ENCODE measurements at places on chromosomes 12 and 14.

DNA sequence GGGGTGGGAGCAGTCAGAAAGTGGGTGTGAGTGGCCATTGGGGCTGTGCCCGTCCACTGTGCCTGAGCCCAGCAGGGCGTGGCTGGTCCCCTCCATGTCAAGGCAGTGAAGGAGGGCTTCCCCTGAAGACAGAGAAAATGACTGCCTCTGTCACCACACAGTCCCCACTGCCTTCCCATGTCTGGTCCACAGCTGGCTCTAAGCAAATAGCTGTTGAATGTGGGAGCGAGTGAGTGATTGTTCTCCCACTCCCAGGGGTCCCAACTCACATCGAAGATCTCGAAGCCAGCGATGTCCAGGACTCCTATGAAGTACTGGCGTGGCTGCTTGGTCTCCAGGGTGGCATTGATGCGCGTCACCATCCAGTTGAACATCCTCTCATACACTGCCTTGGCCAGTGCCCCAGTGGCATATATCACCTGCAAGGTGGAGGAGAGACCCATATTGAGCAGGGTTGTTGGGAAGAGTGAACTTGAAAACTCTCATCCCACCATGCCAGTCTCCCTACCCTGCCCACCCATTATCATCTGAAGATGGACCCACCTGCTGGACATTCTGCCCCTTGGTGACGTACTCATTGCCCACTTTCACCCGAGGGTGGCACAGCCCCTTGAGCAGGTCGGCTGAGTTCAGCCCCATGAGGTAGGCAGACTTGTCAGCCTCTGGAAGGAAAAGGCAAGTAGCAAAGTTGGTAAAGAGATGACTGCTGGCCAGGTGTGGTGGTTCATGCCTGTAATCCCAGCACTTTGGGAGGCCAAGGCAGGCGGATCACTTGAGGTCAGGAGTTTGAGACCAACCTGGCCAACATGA lies 6.6 kb downstream of the MYH7 start:
- no peak for DNase-seq

DNA sequence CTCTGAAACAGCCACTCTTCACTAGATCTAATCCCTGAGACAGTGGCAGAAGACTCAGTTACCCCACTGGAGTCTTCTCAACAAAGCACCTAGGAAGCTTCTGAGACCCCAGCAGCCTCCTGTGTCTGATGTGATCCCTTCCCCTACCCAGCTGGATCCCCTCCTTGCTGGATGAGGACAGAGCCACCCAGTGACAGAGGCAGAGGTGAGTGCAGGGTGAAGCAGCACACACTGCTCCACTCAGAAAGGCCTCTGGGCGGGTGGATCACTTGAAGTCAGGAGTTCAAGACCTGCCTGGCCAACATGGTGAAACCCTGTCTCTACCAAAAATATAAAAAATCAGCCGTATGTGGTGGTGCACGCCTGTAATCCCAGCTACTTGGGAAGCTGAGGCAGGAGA lies 2.7 kb downstream of the SPRYD3 start:
- DNase-seq, result no peak

DNA sequence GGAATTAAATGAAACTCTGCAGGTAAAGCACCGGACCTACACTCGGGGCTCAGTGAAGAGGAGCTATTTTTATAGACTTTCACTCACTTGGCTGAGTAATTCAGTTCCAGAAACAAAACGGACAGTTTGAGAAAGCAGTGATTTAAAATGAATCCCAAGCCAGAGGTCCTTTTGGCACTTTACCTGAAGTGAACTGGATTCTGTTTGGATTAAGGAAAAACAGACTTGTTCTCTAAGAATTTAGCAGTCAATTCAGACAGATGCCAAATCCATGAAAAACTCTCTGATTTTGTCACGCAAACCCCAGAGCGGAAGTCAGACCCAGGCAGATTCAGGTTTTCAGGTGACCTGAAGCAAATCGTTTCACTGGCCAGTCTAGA lies 4.9 kb upstream of the VASH1 start:
- no peak for DNase-seq

DNA sequence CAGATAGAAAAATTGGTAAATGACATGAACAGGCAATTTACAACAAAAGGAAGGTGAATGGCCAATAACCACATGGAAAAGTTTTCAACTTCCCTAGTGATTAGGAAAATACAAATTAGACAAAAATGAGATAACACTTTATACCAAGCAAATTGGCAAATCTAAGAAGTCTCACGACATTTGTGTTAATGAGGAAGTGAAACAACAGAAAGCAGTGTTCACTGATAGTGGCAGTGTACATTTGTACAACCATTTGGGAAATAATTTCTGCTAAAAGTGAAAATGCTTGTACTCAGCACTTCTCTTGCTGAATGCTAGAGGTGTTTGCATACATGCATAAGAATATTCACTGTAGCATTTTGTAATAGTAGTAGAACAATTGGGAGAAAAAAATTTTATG lies 126.6 kb downstream of the LLPH start:
- no peak for DNase-seq

- peak; percentile 27 for DNase-seq
Observed at GRCh38 chr12:109714141-109714912, 702 bp downstream of the FAM222A start.

DNA sequence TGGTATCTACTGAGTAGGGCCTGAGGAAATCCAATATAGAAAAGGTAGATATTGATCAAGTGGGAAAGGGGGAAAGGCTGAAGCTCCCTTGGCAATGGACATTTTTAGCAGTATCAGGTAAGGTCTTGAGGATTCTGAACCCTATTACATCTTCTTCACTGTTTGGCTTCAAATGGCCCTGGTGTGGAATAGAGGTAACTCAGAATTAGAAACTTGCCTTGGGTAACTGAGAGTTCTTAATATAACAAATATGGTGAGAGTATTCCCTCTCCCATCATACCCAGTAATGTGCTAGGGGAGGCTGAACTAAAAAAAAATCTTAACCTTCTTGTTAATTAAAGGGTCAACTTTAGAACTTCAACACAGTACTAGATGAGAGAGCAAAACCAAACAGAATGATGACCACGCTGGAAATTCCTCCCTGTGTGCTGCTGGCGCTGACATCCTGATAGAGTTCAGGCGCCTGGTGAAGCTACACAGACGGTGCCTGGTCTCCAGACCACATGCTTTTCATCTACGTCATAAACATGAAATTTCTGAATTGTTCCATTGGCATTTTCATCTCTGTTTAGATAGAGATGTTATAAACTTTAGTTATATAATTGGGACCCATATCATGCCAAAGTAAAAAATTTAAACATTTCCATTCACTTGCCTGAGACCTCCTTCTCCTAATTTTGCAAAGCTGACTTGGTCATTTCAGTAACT lies 128.3 kb downstream of the AKAP6 start:
- no peak for DNase-seq

DNA sequence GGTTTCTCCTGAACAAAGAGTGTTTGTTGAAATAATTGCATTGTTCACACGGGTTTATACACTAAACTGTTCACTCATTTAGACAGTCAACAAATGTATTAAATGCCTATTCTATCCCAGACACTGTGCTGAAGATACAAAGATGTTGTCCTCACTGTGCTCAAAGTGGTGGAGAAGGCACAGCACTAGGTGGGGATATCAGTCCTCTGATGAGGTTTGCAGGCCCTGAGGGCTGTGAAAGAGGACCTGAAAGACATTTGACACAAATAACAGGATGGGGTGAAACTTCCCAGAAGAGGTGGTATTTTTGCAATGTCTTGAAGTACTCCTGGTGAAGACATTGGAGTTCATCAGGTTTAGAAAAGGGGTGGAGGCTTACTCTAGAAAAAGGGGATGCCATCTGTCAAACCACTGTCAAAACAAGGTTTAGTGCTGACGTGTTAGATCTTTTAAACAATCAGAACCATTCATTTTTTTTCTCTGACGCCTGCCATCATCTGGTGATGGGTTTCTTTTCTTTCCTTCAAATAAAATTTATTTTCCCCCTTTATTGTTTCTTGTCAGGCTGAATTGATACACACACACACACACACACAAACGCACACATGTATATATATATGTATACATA lies 69.5 kb downstream of the ACSS3 start:
- no peak for DNase-seq

DNA sequence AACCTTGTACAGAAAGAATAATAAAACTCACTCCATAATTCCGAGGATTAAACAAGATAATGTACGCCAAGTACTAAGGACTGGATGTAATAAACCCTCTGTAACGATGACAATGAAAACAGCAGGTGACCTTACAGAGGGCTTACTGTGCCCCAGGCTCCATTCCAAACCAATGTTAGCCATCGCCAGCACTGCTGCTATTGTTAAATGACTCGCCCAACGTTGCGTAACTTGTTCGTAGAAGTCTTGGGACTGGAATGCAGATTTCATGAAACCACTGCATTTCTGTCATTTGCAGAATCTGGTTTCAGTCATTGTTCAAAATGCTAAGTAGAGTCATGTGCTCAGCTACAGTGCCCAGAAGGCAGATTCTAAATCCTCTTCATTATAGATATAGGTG lies 728 bp upstream of the STON2 start:
- DNase-seq, result no peak

- no peak for DNase-seq
Observed at GRCh38 chr14:89331398-89331797, 85.6 kb downstream of the FOXN3 start.
